ENCODE measurements at places on chromosomes 2 and 18.

GRCh38 chr18:73791081-73791480 is 356.6 kb downstream of the FBXO15 start:
- no peak for DNase-seq

- no peak for DNase-seq
These were observed 286.0 kb upstream of the SLC14A2 start for GRCh38 chr18:45329316-45329715.

- DNase-seq = no peak
These were observed 3.1 kb downstream of the PROM2 start for GRCh38 chr2:95277246-95277906.

DNA sequence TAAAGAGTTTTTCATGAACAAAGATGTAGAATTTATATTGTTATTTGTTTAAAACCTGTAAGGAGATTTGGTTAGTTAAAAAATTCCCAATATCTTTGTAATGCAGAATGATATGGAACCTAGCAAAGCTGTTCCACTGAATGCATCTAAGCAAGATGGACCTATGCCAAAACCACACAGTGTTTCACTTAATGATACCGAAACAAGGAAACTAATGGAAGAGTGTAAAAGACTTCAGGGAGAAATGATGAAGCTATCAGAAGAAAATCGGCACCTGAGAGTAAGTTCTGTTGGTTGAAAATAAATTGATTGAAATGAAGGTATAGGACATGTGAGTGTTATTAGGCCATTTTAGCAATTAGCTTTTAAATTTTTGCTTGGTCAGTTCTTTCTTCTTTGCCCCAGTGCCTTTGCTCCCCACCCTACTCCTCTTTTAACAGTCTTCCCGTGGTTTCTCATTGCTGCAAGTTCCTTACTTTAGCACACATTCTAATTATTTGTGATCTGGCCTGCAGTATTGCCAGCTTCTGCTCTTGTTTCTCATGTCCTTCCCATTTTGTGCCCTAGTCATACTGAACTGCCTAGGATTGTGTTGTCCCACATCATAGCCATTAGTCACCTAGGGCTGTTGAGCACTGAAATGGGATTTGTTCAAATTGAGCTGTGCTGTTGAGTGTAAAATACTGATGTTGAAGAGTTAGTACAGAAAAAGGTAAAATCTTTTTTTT is 36.6 kb downstream of the VAPA start:
- DNase-seq = no peak

GRCh38 chr2:163123526-163123925 is 285.0 kb upstream of the KCNH7 start:
- DNase-seq = no peak

DNA sequence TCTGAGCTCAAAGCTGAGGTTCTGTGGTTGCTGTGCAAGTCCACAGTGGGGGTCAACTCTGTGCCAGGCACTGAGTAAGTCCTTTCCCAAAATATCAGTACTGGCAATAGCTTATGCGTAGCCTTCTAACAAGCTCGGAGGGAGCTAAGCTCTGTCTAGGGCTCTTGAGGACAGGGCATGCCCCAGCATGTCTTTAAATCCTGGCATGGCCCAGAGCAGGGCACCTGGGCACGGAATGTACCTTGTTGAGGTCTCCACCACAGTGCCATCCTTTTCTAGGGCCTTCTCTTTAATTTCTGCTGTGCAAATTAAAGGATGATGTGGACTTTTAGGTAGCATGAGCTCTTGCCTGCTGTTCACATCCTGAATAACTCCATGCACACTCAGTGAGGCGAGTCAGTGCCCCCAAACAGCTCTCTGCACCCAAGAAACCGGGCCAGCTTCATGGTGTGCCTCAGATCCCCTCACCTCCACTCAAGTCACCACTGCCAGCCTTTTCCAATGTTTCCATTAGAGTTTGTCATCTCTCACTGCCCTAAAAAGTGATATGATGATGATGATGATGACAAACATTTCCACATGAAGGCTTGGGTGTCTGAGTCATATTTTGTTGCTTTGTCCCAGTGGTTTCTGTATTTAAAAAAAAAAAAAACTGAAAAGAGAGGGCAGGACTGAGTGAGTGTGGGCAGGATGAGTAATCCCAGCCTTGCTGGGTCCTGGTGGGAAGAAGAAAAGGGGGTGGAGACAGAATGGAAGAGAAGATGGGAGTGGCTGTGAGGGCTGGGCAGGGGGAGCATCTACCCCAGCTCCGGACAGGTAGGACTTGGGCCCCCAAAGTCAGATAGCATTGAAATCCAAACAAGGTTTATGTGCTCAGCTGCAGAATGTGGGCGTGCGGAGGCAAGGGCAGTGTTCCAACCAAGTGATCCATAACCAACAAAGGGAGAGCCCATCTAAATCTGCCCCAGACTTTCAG is 78.9 kb downstream of the ZBTB7C start:
- no peak for DNase-seq

GRCh38 chr2:95354925-95355324 is 47.6 kb upstream of the FAHD2A start:
- no peak for DNase-seq

GRCh38 chr2:39893616-39894015 is 114.6 kb upstream of the THUMPD2 start:
- no peak for DNase-seq

DNA sequence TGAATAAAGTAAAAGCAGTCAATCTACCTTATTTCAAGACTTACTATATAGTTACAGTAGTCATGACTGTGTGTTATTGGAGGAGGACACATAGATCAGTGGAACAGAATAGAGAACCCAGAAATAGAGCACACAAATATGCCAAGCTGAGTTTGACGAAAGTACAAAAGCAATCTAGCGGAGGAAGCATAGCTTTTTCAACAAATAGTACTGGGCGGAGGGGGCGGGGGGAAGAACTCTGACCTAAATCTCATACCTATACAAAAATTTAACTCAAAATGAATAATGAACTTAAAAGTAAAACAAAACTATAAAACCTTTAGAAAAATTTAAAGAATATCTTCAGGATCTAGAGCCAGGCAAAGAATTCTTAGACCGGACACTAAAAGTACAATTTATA is 139.1 kb downstream of the AGPS start:
- DNase-seq = no peak

- no peak for DNase-seq
These were observed 44.0 kb downstream of the MYL12B start for GRCh38 chr18:3305933-3306332.

- DNase-seq = no peak
These were observed 97.5 kb upstream of the CTAGE1 start for GRCh38 chr18:22515250-22515649.

GRCh38 chr2:68328901-68329300 is 9.2 kb upstream of the CNRIP1 start:
- DNase-seq = no peak

- no peak for DNase-seq
These were observed 108.1 kb downstream of the AOX1 start for GRCh38 chr2:200693836-200694470.

DNA sequence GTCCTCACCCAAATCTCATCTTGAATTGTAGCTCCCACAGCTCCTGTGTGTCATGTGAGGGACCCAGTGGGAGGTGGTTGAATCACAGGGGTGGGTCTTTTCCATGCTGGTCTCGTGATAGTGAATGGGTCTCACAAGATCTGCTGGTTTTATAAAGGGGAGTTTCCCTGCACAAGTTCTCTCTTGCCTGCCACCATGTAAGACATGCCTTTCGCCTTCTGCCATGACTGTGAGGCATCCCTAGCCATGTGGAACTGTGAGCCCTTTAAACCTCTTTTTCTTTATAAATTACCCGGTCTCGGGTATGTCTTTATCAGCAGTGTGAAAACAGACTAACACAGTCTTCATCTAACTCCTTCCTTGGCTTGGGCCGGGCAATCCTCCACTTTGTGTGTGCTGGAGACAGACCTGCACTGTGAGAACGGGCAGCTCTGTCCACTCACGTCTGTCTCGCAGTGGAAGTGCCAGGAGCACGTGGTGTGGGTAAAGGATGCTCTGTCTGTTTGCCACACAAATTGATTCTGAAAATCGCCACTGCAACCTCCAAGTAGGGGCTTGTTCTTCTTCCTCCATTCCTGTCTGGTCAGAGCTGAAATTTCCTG is 47.6 kb upstream of the OTOS start:
- DNase-seq = no peak

DNA sequence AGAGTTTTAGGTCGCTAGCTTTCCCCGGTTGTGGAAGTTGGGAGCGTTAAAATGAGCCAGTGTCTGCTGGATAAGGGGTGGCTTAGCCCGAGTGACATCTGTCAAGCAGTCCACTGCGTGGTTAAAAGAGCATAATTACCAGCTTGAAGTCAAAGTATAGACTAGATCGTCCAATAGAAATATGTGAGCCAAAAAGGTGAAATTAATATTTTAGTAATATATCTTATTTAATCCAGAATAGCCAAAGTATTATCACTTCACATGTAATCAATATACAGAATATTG is 654 bp downstream of the COMMD1 start:
- DNase-seq = no peak

DNA sequence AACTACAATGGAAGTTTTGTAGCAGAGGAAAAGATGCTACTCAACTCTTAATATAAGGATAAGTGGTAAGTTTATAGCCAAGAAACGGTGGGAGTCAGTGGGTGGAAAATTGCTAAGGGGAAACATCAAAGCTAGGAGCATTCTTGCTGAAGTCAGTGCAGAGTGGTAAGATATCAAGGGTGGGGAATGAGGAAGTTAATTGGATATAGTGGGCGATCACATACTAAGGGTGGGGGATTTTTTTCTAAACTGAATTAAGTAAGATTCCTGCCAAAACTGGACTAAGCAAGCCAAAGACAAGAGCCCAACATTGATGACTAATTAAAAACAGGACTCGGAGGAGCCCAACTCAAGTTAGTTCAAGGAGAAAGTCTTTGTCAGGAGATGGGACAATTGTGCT is 525.4 kb downstream of the CCDC85A start:
- no peak for DNase-seq

DNA sequence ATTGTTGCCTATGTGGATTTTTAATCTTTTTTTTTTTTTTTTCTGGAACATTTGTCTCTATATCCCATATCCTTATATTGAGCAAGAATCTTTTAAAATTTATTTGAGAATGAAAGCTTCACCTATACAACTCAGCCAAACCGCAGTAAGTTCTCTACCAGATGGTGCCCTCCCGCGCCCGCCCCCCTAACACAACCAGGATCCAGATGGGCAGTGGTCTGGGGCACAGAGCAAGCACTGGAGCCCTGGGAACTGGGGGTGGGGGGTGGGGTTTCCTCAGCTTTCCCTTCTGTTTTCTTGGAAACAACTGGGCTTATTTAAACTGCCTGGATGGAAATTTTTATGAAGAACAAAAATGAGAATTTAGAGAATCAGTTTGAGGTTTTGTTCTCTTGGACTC is 74.6 kb downstream of the ACAA2 start:
- DNase-seq = no peak

- DNase-seq = no peak
These were observed 13.8 kb downstream of the HS1BP3 start for GRCh38 chr2:20637147-20637546.

GRCh38 chr2:118837621-118838020 is 9.8 kb downstream of the EN1 start:
- no peak for DNase-seq

DNA sequence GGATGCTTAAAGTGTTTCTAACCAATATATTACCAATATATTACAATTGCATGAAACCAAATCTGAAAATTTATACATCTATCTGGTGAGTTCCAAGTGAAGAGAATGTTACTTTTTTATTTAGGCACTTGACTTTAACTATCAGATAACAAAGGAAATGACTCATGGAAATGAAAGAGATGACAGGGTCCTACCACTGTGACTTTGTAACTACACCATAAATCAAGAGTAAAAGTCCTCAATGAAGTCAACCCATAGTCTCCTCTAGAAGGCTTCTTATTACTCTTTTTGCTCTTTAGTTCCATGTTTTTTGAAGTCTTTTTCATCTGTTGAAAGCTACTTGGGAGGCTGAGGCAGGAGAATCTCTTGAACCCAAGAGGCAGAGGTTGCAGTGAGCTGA is 545.0 kb upstream of the PIK3C3 start:
- DNase-seq = no peak

DNA sequence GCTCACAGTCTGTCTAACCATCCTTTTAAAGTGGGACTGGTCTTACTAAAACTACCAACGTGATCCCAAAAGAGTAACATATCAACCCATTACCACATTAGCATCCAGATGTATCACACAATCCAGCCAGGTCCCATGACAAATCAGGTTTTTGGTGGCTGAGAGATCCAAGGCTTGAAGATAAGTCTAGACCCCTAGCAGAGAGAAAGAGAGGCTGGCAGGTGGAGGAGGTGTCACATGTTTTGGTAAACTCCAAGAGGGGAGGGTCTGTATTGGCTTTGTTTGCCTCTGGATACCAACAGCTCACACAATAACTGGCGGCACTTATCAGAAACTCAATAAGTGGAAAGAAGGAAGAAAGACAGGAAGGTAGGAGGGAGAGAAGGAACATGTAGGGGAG is 357.6 kb downstream of the SS18 start:
- no peak for DNase-seq

GRCh38 chr2:120203251-120204021 is 19.8 kb downstream of the TMEM185B start:
- no peak for DNase-seq

DNA sequence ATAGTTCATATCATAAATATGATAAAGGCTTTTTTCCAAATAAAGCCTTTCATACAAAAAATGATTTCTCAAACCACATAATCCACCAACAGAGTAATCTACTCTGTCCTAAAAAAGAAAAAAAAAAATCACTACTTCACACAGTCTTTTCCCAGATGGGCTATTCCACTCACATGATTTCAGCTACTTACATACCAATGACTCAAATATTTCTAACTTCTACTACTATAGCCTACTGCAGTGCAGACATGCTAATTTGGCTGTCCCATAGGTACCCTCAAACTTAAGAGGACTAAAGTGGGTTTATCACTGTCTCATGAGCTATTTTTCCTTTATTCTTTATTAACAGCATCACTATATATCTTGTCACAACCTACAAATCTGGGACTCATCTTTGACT is 57.4 kb downstream of the SLC66A3 start:
- DNase-seq = no peak

- peak; percentile 12 for DNase-seq
These were observed 56.0 kb downstream of the PIK3C3 start for GRCh38 chr18:42011053-42011452.

DNA sequence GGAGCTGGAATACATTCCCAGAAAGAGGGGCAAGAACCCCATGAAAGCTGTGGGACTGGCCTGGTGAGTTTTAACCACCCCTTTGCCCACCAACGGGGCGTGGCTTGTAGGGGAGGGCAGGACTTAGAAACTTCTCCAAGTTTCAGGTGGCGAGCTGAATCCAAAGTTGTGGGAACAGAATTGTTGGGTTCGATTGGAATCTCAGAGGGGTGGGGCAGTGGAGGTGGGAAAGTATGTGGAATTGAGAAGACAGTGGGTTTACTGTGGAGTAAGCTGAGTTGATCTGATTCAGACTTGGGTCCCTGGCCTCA is 1.1 kb downstream of the PNKD start:
- DNase-seq = no peak

Data from GM19239 (cell line).